ENCODE measurements at places on chromosomes 7 and 10.

DNA sequence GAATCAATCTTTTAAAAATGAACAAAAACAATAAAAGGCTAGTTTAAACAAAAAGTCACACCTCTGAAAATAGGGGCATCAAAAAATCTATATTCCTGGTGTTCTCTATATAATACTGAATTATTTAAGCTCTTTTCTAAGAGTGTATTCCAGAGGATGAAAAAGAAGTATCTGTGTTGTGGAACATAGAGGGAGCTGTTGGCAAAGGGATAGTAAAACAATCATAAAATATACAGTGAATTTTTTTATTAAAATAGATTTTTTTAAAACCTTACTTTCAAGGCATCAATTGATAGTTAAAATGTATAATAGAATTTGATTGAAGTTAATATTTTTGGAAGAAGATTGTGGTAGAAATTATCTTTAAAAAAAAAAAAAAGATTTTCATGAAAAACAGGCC lies 1409.1 kb upstream of the CELF2 start:
- DNase-seq = no peak

- no peak for DNase-seq
Measured at GRCh38 chr10:110609605-110610004, 34.5 kb upstream of the RBM20 start.

- no peak for DNase-seq
Measured at GRCh38 chr10:14653271-14654161, 121.2 kb downstream of the FAM107B start.

GRCh38 chr10:73576178-73576889 lies 14.8 kb downstream of the USP54 start:
- no peak for DNase-seq

GRCh38 chr10:88227342-88228018 lies 355.6 kb downstream of the RNLS start:
- no peak for DNase-seq

GRCh38 chr10:86872757-86873156 lies 84.7 kb downstream of the MMRN2 start:
- DNase-seq = no peak

DNA sequence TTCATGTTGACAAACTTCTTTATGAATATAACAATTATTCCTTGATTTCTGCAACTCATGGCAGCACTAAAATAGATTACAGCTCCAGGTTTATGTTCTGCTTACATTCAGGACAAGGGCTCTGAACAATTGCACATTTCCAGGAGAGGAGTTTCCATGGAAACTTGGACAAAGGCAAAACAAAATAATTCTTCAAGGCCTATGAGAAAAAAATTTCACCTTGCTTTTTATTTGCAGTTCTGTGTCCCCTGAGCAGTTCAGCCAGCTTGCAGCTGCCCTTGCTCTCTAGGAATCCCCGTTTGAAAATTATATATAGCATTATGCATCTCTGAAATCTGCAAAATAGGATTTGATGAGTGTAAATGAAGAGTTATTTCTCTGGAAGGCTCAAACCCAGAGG lies 71.7 kb downstream of the ARL4A start:
- no peak for DNase-seq

DNA sequence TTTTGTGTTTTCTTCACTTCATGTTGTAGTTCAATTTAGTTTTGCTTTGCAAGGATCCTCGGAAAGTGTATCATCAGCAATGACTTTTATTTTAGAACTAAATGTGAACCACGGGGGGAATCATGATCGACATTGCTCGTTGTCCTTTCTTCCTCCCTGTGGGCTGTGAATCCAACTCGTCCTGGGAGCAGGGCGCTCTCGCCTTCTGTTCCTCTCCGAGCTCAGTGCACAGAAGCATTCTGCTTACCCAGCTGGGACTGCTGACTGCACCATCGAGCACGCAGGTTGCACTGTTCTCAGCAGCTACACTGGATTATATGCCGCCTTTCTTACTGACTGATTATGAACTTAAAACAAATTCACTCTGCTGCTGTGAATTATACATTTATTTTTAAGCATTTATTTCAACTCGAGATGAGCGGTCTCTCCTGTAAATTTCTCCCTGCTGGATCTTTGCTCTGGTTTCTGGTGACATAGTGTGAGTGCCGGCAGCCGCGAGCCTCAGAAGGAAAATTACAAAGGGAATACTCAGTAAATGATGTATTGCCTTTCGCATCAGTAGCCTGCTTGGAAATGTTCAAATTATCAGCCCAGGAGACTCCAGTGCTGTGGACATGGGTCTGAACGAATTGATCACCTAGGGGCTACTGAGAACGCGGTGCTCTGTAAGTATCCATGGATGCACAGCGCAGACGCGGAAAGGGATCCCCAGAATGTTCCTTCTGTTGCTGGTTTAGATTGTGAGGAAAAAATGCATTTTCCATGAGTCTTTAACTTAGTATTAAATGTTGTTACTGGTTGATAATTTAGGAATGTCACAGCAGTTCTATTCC lies 92.6 kb downstream of the PTPRE start:
- no peak for DNase-seq
